CD8-positive, alpha-beta T cell (primary cell): ENCODE measurements at places on chromosomes 16 and 17.
A peak's percentile ranks its signal among the peaks of the same experiment; 100 is the strongest.

DNA sequence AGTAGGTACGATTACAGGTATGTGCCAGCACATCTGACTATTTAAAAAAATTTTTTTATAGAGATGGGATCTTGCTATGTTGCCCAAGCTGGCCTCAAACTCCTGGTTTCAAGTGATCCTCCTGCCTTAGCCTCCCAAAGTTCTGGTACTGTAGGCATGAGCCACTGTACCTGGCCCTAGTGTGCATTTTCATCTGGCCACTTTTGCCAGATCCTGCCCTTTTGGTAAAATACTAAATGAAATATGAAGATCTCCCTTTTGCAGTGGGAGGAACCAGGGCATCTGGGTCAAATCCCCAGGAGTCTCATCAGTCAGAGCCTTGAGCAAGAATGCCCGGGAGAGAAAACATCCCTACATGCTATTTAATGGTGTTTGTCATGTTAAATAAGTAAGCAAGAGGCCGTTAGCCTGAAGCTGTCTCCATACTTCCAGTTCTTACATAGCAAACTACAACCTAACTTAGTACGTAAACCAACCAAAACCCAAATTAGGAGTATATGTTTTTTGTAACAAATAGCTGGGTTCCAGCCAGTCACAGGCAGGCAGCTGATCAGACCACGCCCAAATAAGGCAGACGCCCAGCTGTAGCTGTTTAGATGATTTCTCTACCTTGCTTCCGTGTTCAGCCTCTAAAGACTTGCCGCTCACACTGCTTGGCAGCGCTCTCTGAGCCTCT lies 46.5 kb upstream of the CLEC18A start:
- no peak for DNase-seq

- DNase-seq, result peak; percentile 27
These were observed 1.4 kb downstream of the VKORC1 start for GRCh38 chr16:31093132-31093703.

DNA sequence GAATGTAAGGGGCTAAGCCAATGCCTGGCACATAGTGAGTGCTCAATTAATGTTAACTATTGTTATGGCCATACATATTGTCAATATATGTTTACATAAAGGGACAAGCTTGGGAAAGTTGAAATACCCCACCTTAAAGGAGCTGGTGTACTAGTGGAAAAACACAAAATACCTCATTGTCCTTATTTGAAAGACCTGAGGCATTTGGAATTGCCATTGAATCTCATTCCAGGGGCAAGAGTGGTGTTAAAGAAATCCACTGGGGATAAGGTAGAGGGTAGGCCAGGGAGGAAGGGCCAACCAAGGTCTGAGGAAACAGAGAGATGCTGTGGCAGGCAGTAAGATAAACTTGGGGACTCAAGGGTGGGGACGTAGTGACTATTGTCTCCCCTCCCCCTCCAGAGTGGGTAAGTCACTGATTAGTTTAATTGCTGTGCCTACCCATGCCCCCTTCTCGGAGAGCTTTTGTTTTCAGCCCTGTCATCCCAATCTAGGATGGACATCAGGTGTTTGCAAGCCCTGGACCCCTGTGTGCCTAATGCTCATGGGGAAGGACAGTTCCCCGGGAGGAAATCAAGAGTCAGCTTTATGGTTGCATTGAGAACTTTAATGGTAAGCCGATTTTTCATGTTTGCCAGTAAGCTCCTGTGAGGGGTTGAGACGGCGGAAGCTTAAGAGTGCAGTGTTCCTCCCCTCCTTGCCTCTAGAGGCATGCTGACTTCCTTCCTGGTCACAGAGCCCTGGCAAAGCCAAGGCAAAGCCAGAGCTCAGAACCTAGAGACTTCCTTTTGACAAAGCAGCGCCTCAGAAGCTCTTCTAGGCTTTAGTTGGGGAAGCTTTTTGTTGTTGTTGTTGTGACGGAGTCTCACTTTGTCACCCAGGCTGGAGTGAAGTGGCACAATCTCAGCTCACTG lies 2.5 kb upstream of the HEATR9 start:
- peak; percentile 71 for DNase-seq

DNA sequence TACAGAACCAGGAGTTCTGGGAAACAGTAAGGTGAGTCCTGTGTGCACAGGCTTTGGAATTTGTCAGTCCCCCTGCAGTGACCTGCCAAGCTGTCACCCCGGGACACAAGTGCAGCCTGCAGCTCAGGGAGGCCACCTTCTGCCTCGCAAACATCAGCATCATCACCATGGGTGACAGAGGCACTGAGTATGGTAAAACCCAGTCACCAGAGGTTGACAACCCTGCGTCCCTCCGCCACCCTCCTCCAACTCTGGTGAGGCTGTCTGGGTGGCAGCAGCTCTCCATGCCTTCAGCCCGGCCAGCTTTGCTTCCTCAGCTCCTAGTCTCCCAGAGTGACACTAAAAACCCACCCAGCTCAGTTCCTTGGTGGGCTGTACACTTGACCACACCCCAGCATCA lies 221.0 kb downstream of the CPPED1 start:
- no peak for DNase-seq

DNA sequence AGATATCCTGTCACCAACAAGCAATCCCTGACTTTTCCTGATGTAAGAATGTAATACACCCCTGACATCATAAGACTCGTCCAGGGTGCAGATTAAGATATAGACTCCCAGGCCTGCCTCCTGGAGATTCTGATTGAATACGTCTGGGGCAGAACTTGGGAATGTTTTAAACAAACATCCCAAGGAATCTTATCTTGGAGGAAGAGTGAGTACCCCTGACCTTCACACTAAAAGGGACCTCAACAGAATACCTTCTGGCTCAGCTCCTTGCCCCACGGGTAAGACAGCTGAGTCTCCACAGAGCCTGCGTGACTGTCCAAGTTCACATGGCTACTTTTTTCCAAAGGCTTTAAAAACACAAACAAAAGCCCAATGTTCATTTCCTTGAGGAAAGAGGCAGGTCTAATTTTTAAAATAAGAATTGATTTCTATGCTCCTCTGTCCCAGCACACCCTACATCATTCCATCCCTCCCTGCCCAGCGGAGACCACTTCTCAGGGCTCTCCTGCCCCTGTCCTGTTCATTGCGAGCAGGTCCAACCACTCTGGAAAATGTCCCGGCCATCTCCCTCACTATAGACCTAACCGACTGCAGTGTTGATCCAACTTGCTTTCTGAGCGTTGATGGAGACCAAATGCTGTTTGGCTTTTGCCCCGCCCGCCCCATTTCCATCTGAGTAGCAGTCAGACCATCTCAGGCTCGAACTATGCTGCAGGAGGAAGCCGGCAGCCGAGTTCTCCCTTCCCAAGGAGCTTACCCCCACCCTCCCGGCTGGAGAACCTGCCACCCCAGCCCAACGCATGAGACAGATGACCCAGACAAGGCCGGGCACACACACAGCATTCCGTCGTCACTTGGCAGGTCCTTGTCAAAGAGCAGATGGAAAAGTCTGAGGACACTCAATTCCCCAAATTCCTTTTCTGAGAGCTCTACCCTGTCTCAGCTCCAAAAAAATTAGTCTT lies 44.1 kb upstream of the MYH10 start:
- DNase-seq, result no peak

GRCh38 chr17:37261286-37261685 lies 114.5 kb upstream of the C17orf78 start:
- DNase-seq, result no peak

GRCh38 chr16:69118994-69119393 lies 13.4 kb downstream of the CHTF8 start:
- no peak for DNase-seq

GRCh38 chr17:16243801-16244567 lies 27.0 kb downstream of the PIGL start:
- no peak for DNase-seq
